SJSA1 (cell line): ENCODE measurements at places on chromosomes 16 and 17.

GRCh38 chr17:27669136-27669535, 38.1 kb downstream of the LGALS9 start:
- DNase-seq, result no peak

GRCh38 chr17:77497578-77497934, 356.8 kb downstream of the SEC14L1 start:
- DNase-seq, result no peak

DNA sequence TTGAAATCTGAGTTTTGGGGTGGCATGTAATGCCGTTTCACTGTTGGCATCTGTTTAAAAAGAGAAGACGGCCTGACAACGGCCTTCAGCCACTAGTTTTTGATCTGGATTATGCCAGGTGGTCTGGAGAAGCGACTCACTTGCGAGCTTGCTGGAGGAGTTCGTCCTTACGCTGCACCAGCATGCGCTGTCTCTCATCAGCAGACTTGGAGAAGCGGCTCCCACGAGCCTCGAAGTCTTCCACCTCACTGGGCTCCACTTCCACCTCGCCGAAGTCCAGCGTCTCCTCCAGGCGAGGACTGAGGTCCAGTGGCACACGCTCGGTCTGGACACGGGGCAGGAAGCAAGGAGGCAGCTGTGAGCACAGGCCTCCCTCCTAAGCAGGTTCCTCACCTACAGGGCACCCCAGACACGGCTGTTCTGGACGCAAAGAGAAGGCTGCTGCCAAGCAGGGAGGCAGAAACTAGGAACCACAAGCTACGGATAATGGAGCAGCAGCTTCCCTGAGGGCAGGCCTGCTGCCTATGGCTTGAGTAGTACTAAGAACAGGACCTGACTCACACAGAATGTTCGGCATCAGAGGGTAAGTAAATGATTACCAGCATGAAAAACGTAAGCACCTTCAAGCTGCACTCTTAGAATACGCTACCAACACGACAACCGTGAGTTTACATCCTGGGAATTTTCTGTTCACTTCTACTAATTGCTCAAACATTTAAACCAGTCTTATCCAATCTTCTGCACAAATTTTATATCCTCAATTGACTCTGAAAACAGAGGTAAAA, 61.4 kb downstream of the AMFR start:
- DNase-seq, result no peak

- peak; percentile 14 for DNase-seq
Measured at GRCh38 chr16:47142486-47142820, 1.3 kb downstream of the NETO2 start.

DNA sequence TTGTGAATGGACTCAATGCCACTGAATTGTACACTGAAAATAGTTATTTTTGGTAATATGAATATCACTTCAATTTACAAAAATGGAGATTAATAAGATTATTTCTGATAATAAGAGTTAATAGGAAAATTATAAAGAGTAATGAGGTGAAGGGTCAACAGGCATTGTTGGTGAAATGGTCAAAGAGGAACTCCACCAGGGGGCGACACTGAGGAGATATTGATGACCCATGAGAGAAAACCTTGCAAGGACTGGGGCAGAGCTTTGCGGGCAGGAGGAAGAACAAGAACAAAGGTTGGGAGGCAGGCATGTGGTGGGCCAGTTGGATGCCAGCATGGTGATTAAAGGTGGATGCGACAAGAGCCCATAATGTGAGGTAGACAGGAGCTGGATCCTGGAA, 74.0 kb upstream of the XYLT1 start:
- DNase-seq, result no peak

DNA sequence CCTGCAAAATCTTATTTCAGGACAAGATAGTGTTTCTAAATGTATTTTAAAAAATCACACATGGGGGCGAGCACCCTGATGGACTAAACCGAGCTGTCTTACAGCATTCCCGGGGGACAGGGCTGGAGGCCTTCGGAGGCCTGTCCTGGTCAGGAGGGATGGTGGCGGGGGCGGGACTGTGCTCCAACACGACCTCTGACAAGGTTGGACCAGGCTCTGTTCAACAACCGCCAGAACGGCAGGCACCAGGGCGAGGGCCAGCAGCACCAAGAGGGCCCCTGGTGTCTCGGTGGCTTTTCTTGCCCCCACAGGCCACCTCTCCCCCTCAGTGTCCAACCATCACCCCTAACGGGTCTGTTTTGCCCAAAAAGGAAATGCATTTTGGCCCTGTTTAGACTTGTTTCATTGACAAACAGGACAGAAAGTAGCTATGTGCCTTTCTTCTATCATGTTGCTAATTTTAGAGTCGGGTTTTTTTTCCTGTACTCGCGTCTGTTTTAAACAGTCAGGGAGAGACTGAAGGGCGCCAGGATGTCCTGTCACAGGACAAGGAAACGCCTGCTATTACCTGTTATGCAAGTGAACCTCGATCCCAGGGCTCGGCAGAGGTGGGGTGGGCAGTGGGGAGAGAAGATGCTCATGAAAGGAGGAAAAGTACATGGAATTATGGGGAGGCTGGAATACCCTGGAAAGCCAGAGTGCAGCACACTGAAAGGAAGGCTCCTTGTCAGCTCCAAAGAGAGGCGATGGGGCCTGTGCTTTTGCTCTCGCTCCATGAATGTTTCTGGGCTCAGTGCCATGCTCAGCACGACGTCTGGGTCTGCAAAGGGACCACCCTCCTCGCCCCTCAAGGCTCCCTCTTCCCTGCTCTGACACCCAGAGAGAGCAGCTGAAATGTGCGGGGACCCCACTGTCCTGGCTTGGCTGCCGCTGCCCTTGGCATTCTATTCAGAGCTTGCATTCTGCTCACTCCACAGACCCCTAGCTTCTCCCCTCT, 11.9 kb downstream of the TMEM204 start:
- no peak for DNase-seq

GRCh38 chr16:86496929-86497461, 13.3 kb upstream of the FOXF1 start:
- peak; percentile 83 for DNase-seq

GRCh38 chr17:10631701-10632100, 25.4 kb downstream of the MYH3 start:
- no peak for DNase-seq

- no peak for DNase-seq
Measured at GRCh38 chr16:70590722-70591415, 55.5 kb upstream of the IL34 start.

DNA sequence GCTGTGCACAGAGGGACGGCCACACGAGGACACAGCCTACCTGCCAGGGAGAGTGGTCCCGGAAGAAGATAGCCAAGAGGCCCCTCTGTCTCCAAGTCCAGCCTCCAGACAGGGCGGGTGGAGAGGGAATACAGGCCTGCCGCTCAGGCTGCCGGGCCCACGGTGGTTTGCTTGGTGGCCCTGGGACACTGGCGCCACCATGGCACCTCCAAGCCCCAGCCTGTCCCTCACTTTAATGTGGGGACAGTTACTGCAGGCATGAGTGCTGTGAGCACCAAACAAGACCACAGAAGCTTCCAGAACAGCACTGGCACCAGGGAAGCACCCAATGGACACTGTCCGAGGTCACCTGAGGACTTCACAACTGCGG, 22.0 kb upstream of the CHMP6 start:
- no peak for DNase-seq

GRCh38 chr17:4369557-4370230, 3.2 kb upstream of the UBE2G1 start:
- no peak for DNase-seq

- DNase-seq, result peak; percentile 1
Measured at GRCh38 chr16:64475627-64476351, 646.1 kb downstream of the CDH11 start.

DNA sequence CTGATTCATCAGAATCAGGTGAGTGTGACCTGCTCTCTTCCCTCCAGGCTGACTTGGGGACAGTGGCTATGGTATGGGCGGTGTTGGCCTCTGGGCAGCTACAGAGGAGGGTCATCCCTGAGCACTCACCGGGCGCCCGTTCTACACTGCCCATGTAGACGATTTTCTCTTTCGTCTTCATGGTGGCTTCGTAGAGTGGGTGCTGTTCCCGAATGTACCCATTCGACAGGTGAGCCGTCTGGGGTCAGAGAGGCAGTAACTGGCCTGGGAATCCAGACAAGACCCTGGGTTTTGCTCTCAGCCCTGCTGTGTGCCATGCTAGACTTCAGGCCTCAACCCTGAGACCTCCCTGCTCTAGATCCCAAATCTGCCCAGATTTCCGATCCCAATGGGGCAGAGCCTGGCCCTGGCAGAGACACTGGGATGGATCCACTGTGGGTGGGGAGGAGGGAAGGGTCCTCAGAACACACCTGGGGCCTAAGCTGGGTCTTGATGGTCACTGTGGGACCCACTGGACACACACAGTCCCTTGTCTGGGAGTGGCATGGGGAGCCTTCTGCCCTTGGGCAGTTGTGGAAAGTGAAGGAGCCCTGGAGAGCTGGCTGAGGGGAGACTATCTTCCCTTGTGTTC, 13.2 kb downstream of the USP6 start:
- no peak for DNase-seq

- peak; percentile 89 for DNase-seq
Measured at GRCh38 chr16:11328172-11329070, 16.8 kb upstream of the RMI2 start.

- DNase-seq, result peak; percentile 97
Measured at GRCh38 chr17:951325-952132, 28.0 kb downstream of the NXN start.

GRCh38 chr17:67718325-67718941, 697 bp downstream of the NOL11 start:
- peak; percentile 61 for DNase-seq

GRCh38 chr17:69654981-69655855, 240.7 kb downstream of the MAP2K6 start:
- DNase-seq, result no peak
